ENCODE measurements at places on chromosomes 13 and 19.
A peak's percentile ranks its signal among the peaks of the same experiment; 100 is the strongest.

- no peak for DNase-seq
Observed at GRCh38 chr13:36549126-36549702, 116.9 kb downstream of the CCNA1 start.

DNA sequence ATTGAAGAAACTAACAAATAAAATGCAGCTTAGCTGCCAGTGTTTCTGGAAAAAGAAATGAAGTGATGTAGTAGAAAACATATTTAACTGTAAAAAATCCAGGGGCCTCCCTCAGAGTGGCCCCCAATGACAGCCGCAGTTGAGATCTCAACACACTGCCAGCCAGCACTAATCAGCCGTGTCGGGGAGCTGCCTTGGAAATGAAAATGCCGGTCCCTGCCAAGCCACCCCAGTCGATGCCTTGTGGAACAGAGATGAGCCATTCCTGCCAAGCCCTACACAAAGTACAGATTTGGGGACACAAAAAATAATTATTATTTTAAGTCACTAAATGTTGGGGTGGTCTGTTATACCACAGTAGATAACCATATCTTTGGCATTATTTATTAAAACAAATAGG is 1342.4 kb downstream of the EFNB2 start:
- no peak for DNase-seq

GRCh38 chr19:47573071-47574026 is at the start of gene ZNF541:
Gene ZNF541, minus strand, starts transcription at chr19:47573148. Its CDS starts 17,292 bp downstream, at chr19:47555856.
- peak; percentile 31 for DNase-seq

GRCh38 chr13:45195421-45195820 is 5.4 kb downstream of the KCTD4 start:
- no peak for DNase-seq

DNA sequence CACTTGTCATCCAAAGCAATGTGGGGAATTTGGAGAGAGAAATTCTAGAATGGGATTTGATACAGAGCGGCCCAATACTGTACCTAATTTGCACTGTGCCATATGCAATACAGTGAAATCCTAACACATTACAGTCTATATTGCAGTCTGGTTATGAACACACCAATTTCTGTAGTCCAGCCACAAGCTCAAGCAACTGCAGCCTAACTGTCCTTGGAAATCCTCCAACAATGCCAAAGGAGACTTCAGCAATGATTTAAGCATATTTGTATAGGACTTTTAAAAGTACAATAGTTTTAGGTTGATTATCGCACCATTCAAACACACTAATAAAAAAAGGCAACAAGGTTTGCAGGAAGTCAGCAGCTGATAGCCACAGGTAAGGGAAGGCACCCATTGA is 17.3 kb downstream of the DIAPH3 start:
- no peak for DNase-seq

- no peak for DNase-seq
Observed at GRCh38 chr13:97364031-97364430, 69.9 kb upstream of the RAP2A start.

GRCh38 chr13:37681281-37682032 is 82.9 kb upstream of the POSTN start:
- no peak for DNase-seq

DNA sequence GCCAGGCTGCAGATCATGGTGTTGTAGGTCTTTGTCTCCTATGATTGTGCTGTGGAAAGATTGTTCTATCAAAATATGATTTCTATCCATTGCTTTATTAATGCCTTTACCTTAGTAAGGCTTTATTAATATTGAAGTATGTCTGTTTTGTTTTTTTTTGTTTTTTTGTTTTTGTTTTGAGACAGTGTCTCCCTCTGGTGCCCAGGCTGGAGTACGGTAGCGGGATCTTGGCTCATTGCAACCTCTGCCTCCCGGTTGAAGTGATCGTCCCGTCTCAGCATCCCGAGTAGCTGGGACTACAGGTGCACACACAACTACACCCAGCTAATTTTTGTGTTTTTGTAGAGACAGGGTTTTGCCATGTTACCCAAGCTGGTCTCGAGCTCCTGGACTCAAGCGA is 7.7 kb downstream of the IRGC start:
- DNase-seq, result no peak

DNA sequence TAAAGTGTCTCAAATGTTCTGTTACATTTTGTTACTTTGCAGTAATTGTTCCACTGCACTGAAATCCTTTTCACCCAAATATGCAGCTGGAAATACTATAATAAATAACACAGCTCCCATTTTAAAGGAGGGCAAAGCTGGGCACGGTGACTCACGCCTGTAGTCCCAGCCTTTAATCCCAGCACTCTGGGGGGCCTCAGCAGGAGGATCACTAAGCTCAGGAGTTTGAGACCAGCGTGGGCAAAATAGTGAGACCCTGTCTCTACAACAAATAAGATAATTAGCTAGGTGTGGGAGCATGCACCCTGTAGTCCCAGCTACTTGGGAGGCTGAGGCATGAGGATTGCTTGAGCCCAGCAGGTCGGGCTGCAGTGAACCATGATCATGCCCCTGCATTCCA is 7.5 kb upstream of the UBAC2 start:
- DNase-seq, result no peak

DNA sequence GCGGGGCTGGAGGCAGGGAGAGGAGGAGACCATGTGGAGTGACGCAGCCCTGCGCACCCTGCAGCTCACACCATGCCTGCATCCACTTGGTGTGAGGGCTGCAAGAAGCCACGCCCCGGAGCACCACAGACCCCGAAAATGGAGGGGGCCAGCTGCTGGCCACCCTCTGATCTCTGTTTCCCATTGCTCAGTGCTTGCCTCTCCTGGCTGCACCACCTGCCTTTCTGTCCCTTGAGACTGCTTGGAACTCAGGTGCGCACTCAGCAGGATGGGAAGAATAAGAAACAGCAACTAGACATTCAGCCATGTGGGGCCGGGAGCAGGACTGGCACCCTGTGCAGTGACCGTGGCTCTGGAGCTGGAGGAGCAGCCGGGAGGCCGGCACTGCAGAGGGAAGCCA is 64.0 kb downstream of the ANKRD10 start:
- DNase-seq, result no peak

- no peak for DNase-seq
Observed at GRCh38 chr19:15516363-15516762, 8.0 kb downstream of the CYP4F22 start.

- no peak for DNase-seq
Observed at GRCh38 chr13:67776151-67776550, 546.0 kb upstream of the PCDH9 start.

- no peak for DNase-seq
Observed at GRCh38 chr19:28463493-28464053, 749.4 kb downstream of the UQCRFS1 start.

DNA sequence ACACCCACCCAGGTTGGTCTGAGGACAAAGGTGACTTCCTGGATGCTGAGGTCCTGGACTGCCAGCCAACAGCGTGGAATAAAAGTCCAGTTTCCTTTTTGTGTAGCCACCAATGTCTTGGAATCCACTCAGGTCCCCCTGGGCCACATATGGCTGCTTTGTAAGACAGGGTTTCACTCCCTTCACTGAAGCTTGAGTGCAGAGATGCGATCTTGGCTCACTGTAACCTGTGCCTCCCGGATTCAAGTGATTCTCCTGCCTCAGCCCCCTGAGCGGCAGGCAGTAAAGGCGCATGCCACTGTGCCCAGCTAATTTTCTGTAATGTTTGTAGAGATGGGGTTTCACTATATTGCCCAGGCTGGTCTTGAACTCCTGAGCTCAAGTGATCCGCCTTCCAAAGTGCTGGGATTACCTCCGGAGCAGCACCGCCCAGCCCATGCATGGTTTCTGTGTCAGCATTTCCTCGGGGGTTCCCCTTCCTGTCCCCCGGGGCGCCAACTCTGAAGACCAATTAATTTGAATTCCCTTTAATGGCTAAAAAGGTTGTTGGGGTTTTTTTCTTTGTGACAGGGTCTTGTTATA is 17.5 kb downstream of the KANK2 start:
- no peak for DNase-seq

- no peak for DNase-seq
Observed at GRCh38 chr19:3360421-3361383, 5.7 kb upstream of the NFIC start.

DNA sequence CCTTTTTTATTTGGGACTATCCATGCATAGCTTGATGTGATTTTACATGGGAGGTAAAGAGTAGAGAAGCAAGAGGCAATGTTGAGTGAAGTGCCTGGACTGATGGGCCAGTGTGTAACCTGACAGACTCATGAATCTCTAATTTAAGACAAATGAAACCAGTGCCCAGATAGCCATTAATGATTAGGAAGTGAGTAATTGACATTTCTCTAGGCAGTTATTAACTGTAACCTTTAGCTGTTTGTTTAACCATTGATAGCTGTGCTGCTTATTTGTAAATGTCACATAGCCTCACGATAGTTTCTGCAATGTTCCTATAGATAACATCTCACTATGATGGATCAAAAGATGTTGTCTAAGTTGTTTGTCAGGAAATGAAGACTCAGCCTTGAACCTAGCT is 1047.5 kb upstream of the SPRY2 start:
- DNase-seq, result no peak

GRCh38 chr19:51702103-51702824 is 9.1 kb downstream of the SPACA6 start:
- peak; percentile 88 for DNase-seq

GRCh38 chr19:54902061-54902460 is 3.9 kb upstream of the NCR1 start:
- DNase-seq, result no peak

DNA sequence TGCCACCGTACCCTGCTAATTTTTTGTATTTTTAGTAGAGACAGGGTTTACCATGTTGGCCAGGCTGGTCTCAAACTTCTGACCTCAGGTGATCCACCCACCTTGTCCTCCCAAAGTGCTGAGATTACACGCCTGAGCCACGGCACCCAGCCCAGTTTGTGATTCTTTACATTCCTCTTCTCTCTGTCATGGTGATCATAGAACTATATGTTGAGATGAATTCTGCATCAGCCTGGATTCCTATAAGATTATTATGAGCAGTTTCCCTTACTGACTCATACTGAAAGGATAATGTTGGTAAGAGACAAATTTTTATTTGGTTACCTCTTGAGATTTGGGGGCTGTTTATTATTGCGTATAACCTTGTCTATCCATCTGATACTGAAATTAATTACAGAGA is 121.5 kb upstream of the CSNK1A1L start:
- DNase-seq, result no peak

- DNase-seq, result no peak
Observed at GRCh38 chr19:48768994-48769713, 13.8 kb downstream of the FGF21 start.

GRCh38 chr13:99046851-99047250 is 69.0 kb upstream of the DOCK9 start:
- DNase-seq, result no peak

DNA sequence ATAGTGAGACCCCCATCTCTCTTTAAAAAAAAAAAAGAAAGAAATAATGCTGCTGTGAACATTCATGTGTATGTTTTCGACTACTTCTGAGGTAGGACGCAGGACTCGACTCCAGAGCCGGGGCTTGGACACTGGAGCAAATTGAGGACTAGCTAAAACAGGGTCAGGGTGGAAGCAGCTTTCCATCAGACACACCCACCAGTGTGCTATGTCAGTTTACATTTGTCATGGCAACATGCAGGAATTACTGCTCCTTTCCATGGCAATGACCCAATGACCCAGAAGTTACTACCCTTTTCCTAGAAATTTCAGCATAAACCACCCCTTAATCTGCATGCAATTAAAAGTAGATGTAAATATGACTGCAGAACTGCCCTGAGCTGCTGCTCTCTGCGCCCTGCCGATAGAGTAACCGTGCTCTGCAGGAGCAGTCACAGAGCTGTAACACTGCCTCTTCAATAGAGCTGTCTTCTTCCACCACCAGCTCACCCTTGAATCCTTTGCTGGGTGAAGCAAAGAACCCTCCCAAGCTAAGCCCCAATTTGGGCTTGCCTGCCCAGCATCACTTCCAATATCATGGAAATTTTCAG is 61.6 kb upstream of the ZNF599 start:
- no peak for DNase-seq

GRCh38 chr13:93736081-93736480 is 509.5 kb downstream of the GPC6 start:
- no peak for DNase-seq

DNA sequence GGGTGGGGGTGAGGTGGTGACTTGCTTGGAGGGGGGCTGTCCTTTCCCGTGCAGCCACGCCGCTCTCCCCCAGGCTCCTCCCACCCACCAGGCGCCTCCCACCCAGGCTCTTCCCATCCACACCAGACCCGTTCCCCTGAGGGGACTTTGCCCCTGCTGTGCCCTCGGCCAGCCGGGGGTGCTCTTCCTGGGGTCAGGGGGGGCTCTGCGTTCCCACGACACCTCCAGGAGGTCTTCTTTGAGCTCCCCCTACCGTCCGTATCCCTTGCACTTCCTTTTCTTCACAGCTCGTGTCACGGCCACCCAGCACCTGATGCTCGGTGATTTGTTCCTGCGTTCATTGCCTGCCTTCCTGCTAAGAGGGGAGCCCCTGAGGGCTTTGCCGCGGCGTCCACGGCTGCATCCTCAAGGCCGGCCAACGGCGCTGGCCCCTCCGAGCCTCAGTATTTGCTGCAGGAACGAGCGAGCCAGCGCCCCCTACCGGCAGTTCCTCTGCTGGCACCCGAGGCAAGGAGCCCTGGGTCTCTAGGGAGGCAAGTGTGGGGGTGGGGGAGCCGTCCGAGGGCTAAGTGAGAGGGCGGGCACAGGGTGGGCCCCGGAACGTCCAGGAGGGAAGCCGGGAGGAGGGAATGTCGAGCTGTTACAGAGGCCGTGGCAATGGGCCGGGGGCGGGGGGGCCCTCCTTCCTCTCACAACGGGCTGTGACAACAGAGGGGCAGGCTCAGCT is 11.8 kb downstream of the LRRC4B start:
- DNase-seq, result peak; percentile 62

- no peak for DNase-seq
Observed at GRCh38 chr19:3333020-3333583, 33.3 kb upstream of the NFIC start.

- no peak for DNase-seq
Observed at GRCh38 chr19:47352095-47352494, 3.0 kb downstream of the DHX34 start.

DNA sequence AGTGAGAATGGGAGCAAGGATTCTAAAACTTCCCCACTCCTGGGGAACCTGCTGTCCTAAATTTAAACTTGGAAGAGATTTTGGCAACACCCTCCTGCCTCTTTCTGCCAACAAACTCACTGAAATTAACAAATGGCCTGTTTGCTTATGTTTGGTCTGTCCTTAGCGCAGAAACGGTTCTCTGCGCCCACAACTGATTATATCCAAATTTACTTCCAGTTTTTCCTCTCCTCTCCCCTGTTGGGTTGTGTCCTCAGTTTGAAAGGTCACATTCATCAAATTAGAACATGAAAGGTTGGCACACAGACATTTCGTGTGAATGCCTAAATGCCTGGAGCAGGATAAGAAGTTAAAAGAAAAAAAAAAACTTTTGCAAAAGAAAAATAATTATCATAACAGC is 56.4 kb upstream of the MRI1 start:
- DNase-seq, result no peak
